ENCODE measurements at places on chromosomes 12 and 14. TPM values are rescaled to one million over a fixed set of nuclear protein-coding genes. Genes with fewer than 3 reads are reported as not detected.

PAWR gene
- polyA plus RNA-seq = 1.3 TPM

TRMT5 gene
- 4.7 TPM for polyA plus RNA-seq

LRRC10 gene
- polyA plus RNA-seq = not detected

TULP3 gene
- polyA plus RNA-seq = 4.5 TPM

OTUB2 gene
- polyA plus RNA-seq = 0.56 TPM

GRCh38 chr14:53247596-53248370 lies 94.7 kb upstream of the DDHD1 start:
- DNase-seq = no peak

DNA sequence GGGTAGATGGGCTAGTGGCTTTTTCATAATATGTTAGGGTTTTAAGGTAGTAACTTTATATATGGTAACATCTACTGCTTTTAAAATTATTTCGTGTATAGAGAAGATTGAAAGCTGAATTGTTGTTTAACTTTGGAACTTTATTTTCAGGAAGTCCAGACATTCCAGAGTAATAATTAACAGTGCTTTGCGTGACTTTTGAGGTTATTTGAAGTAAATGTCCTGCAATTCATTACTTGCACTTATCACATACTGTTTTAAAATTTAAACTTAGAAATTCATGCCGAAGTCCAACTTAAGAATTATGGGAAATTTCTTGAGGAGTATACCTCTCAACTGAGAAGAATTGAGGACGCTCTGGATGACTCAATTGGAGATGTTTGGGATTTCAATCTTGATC lies 3.3 kb downstream of the WASHC4 start:
- DNase-seq = no peak

GRCh38 chr12:53004178-53004577 lies 2.1 kb upstream of the EIF4B start:
- no peak for DNase-seq

GRCh38 chr14:82657186-82657675 lies 1123.6 kb upstream of the SEL1L start:
- no peak for DNase-seq

GRCh38 chr14:56057071-56057741 lies 61.0 kb upstream of the PELI2 start:
- no peak for DNase-seq

DNA sequence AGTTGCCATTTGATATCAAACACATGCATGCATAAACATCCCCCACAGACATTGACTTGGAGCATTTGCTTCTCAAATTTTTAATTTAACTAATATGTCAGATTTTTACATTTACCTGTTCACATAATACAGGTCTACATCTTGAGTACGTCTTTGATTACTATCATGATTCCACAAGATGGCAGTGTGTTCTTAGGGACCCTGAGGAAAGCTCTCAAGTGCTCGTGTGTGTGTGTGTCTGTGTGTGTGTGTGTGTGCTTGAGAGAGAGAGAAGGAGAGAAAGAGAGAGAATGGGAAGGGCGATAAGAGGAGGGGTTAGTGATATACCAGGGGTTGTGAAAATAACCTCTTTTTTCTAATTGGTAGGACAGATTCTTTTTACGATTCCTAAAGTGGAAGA lies 167.1 kb upstream of the OR4E1 start:
- no peak for DNase-seq

DNA sequence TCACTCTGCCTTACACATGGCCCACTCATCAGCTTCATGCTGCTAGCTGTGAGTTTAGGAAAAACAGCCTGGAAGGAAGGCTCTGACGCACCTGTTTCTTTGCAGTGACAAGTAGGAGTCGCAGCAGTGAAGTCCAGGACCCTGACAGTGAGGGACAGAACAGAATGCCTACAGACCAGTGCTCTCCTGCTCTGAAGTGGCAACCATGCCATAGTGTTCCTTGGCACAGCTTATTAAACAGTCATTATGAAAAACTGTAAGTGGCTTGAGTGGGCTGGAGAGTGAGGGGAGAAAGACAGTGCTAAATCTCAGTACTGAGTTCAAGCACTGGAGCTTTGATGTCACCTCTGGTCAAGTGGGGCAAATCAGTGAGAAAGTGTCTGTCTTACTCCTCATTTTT lies 61.7 kb downstream of the MYRFL start:
- no peak for DNase-seq

GRCh38 chr12:89162589-89163261 lies 189.6 kb downstream of the DUSP6 start:
- DNase-seq = no peak

DNA sequence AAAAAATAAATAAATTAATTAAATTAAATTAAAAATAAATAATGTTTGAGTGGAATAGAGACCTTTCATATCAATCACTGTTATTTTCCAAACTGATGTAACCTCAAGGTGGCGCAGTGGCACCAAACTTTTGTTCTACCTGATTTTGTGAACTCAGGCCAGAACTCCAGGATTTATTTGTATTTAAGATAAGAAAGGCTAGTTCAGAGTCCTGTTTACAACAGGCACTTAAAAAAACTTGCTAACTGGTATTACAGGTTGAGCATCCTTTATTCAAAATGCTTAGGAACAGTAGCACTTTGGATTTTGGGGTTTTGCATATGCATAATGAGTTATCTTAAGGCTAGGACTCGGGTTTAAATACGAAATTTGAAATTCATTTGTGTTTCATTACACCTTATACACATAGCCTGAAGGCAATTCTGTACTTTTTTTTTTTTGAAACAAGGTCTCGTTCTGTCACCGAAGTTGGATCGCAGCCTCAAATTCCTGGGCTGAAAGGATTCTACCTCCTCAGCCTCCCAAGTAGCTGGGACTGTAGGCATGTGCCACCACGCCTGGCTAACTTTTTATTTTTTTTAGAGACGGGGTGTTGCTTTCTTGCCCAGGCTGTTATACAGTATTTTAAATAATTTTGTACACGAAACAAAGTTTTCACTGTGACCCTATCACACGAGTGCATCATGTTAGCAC lies 32.4 kb downstream of the YY1 start:
- no peak for DNase-seq

- DNase-seq = no peak
These were observed 58.3 kb downstream of the SIX1 start for GRCh38 chr14:60590991-60591414.

- DNase-seq = no peak
These were observed 137.8 kb downstream of the ADGRD1 start for GRCh38 chr12:131091413-131091975.

DNA sequence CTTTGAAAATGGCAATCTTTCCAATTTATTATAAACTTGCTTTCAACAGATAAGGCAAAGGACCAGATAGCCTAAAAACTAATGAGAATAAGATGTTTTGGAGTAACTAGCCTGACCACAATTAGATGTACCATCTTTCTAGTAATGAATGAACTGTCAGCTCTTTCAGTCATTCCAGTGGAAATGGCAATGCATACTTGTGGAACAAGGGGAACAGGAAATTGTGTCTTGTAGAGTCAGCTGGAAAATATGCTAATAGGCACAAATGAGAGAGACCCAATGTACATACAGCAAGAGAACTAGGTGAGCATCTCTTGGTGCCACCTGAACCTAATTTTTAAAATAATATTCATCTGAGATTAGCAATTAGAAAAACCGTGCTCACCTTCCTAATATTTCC lies 76.1 kb upstream of the GPHB5 start:
- no peak for DNase-seq

DNA sequence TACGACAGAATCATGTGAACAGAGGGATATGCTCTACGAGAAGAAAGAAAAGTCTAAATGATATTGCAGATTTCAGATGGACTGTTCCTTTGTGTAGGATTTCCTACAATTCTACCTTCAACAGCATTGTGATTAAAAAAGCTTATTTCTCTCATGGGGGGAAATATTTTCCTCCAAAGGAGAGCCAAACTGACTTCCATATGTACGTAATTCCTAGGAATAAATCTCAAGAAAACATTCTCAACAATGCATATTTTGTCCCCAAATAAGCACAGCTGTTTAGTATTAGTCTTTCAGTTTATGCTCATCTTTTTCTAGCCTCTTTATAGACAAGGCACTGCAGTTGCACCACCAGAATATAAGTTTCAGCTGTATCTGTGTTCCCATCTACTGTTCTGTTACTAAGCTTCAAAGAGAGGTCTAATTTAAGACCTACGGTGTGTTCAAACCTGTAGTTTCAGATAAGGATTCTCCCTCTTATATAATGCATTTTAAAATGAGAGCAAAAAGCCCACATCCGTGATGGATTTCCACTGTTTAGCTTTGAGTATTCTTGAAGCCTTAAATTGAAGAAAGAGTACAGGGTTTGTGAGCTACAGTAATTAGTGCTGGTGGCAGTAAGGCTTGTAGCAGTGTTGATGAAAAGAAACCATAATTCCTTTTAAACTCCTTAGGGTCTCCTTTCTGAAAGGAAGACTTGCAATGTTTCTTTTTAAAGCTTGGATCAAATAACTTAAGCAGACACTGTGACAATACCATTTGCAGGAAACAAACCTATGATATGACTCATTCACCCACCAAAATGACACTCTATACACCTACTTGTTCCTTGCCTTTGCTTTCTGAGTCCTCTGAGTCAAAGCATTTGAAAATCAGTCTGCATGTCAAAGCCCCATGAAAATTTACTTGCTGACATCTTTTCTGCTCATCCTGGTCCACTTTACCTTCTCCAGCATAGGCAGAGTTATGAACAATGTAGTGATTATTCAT lies 754.1 kb downstream of the NOVA1 start:
- DNase-seq = no peak

DNA sequence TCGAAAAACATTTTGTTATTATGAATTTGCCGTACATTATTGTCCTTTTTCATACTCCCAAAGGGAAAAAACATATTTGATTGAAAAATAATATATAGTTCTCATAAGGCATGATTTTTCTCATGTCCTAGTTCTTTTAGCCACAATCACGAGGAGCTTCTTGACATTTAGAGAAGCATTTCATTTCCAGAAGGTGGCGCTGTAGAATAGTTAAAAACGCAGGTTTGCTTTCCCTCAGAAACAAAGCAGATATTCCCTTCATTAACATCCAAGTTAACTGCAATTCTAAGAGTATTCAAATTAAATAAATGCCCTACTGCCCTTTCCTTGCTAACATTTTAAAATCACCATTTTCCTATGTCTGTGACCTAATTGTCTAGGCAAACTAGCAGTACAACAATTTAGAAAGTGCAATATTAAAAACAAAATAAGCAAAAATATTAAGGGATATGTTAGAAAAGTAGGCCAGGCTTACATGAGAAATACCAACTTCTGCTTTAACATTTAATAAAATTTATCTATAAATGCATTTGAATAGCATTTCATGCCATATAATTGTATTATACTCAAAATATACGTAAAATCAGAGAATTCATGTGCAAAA lies 10.9 kb upstream of the PIK3C2G start:
- no peak for DNase-seq

DNA sequence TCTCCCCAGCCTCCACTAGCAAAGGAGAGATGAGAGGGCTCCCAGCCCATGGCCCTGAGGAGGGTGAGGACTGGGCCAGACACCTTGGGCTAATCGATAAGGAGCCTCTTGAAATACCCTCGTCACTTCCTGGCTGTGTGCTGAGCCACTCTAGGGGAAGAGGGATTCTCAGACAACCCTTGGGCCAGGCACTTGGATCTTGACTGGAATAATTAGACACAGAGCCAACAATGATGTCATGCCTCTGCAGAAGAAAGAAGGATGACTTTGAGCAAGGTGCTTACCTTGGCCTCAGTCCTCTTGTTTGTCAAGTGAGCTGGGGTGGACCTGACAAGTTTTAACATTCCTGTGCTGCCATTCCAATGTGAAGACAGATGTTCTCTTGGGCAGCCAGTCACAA lies 83.1 kb downstream of the LRRC74A start:
- DNase-seq = no peak

All from naive thymus-derived CD4-positive, alpha-beta T cell (primary cell).